Prostate gland (tissue), 2 donors: ENCODE measurements at places on chromosomes 4 and X.
A peak's percentile ranks its signal among the peaks of the same experiment; 100 is the strongest.

DNA sequence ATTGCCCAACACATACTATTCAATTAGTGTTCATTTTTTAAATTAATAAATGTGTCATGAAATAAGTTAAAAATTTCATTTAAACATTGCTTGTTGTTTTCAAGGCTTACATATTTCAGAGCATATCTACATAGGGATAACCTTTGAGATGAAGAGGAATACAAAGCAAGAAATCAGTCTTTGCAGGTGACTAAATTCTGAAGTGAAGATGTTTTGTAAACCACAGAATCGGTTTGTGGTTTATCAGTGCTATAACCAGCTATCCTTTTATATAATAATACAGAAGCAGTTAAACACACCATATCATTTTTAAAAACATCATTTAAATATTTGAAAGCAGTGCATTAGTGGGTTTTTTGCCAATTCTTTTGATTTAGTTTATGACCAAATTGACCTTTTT is 26.9 kb downstream of the FAM241A start:
- DNase-seq = no peak
- H3K27ac ChIP-seq = no peak overlapping the region
- H3K27me3 ChIP-seq = no peaks in the 10 kb centered on the region
- H3K4me1 ChIP-seq = no peaks in the 10 kb centered on the region
- no peak overlapping the region for H3K4me3 ChIP-seq
- H3K36me3 ChIP-seq = no peaks in the 10 kb centered on the region

GRCh38 chrX:11381464-11381863 is 88.3 kb downstream of the AMELX start:
- no peak overlapping the region for H3K4me3 ChIP-seq
- H3K4me1 ChIP-seq = no peaks in the 10 kb centered on the region
- no peaks in the 10 kb centered on the region for H3K27me3 ChIP-seq

DNA sequence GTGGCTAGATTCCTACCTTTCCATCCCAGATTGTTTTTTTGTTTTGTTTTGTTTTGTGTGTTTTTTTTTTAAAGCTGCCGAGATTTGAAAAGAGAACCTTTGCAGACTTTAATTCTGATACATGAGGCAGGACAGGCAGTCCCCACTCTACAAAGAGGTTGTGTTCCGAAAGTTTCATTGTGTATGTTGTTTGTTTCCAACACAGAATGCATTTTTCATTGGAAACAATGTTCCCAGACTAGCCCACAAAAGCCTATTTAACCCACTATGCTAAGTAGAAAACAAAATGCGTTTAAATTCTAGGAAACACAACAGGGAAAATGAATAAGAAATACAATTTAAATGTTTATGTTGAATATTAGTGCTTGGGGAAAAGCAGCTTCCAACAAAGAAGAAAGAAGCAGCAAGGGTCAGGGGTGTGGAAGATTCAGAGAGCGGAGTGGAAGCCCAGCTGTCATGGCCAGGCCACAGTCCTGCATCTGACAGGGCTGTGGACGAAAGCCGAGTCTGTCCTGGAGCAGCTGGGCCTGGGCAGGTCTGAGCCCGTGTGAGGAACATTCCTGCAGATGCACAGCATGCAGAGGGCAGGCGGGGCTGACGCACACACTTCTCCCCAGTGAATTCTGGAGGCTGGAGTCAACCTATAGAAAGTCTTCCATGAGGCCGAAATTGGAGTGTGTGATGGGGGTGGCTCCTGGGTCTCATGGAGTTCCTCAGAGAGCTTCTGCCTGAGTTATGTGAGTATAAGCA is 12.4 kb upstream of the SETD7 start:
- no peaks in the 10 kb centered on the region for H3K4me1 ChIP-seq
- DNase-seq = peak; percentile 40
- no peak overlapping the region for H3K4me3 ChIP-seq
- no peaks in the 10 kb centered on the region for H3K36me3 ChIP-seq

GRCh38 chr4:120916937-120917336 is 5.6 kb downstream of the PRDM5 start:
- no peak overlapping the region for H3K27ac ChIP-seq
- no peak for DNase-seq
- no peaks in the 10 kb centered on the region for H3K27me3 ChIP-seq
- no peaks in the 10 kb centered on the region for H3K36me3 ChIP-seq
- no peaks in the 10 kb centered on the region for H3K4me1 ChIP-seq

DNA sequence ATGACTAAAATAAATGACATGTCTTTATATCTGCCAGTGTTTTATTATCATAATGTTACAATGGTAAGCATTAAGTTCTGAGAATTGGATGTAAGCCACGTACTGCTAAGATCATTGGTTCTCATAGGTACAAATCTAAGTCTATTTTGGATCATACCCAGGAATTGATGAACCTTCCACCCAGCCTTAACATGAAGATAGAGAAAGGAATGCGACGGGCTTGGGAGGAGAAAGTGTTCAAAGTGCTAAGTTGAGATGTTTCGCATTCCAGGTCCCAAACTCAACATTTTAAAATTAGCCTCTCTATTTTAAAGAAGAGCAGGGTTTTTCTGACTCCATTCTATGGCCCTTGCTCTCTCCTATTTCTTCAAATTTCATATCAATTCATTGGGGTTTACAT is 54.9 kb upstream of the FRAS1 start:
- no peak overlapping the region for H3K4me3 ChIP-seq
- H3K27me3 ChIP-seq = no peaks in the 10 kb centered on the region
- H3K36me3 ChIP-seq = no peaks in the 10 kb centered on the region
- H3K27ac ChIP-seq = no peak overlapping the region
- DNase-seq = no peak
